Hair follicular keratinocyte (primary cell): ENCODE measurements at places on chromosomes 3 and 15. TPM values are rescaled to one million over a fixed set of nuclear protein-coding genes. Genes with fewer than 3 reads are reported as not detected.

Gene GHRL
- not detected in 2 replicates for total RNA-seq

Gene EPHB1
- total RNA-seq: 0.08 TPM in 2 replicates

Gene SAXO2
- total RNA-seq: 0.55 and 0.68 TPM in 2 replicates

Gene HESX1
- total RNA-seq: 0.34 and 0.55 TPM in 2 replicates
